ENCODE measurements at places on chromosomes 6 and 20.

DNA sequence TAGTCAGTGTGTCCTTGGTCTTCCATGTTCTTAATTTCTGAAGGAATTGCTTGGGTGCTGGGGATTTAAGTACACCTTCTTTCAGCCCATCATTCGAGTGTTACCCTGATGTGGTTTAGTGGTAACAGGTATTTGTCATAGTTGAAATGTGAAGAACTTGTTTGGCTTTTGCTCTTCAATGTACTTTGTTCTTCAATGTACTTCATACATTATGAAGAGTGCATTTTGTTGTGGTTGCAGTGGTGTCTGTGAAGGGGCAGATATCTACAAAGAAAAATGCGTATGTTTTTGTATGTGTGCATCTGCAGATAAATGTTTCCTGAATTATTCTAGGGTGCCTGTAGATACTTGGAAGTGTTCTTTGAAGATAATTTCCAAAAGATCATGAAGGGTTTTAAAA lies 111.2 kb upstream of the SUPT3H start:
- DNase-seq = no peak

GRCh38 chr6:98047871-98048270 lies 764.9 kb upstream of the MMS22L start:
- no peak for DNase-seq

GRCh38 chr6:99514089-99514488 lies 1.1 kb downstream of the USP45 start:
- no peak for DNase-seq

DNA sequence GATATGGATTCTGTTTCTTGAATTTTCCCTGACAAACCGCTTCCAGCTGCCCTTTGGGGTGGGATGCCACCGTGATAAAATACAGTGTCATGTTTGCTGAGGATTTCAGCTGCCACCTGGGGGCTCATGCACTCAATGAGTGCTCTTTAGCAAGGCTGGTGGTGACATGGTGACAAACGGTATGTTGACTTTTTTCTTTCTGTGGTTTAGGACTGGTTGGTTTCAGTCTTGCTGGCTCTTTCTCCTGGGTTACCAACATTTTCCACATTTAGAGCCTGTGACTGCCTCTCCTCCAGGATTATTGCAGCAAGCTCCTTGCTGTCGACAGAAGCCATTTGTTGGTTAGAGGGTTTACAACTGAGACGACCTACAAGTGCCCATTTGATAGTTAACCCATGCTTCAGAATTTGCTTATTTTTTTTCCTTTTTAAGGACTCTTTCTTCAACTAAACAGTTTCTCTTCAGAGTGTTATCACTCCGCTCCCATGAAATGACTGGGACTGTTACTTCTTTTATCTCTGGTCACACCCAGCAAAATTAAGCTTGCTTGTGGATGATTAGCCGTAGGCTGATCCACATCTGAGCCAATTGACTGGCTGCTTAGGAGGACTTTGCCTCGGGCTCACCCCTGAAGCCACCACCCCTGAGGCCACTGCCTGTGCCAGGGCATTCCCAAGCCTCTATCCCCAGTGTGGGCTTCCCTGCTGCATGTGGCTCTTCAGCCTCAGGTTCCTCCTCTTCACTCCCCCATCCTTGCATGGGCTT lies 48.4 kb upstream of the CDYL start:
- DNase-seq = no peak

GRCh38 chr6:14107000-14107399 lies 10.6 kb upstream of the CD83 start:
- no peak for DNase-seq

DNA sequence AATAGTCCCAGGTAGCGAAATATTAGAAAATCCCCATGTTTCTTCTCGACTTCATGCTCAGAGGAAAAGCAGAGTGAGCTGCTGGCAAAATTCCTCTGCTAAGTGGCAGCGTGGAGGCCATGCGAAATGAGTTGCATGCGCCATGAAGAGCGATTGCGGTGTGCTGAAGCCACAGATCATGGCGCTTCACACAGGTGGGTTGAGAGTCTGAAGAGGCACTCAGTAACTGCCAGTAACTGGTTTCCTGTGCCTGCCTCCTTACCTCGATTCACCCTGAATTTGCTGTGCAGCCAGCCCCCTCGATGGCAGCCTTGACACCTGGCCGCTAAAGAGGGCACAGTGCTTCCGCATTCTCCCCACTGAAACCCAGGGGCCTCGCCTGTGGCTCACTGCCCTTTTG lies 301.5 kb downstream of the NRN1 start:
- no peak for DNase-seq

DNA sequence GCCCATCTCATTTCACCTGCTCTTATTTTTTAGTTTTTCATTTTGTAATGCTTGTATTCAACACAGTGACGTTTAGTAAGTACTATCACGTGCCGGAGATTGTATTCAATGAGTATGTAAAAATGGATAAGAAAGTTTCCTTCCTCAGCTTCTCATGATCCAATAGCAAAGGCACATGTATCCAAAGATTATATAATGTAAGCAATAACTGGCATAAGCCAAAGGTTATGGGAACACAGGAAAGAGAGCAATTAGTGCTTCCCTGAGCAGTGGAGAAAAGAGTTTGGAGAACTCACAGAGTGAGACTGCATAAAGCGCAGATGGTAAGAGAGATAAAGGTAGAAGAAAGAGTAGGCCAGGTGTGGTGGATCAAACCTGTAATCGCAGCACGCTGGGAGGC lies 21.8 kb upstream of the LTV1 start:
- DNase-seq = no peak
